ENCODE measurements at places on chromosomes 7 and 10.

- no peak for DNase-seq
Measured at GRCh38 chr7:35648367-35648766, 46.6 kb downstream of the HERPUD2 start.

- no peak for DNase-seq
Measured at GRCh38 chr10:128695931-128696330, 569.7 kb upstream of the MKI67 start.

DNA sequence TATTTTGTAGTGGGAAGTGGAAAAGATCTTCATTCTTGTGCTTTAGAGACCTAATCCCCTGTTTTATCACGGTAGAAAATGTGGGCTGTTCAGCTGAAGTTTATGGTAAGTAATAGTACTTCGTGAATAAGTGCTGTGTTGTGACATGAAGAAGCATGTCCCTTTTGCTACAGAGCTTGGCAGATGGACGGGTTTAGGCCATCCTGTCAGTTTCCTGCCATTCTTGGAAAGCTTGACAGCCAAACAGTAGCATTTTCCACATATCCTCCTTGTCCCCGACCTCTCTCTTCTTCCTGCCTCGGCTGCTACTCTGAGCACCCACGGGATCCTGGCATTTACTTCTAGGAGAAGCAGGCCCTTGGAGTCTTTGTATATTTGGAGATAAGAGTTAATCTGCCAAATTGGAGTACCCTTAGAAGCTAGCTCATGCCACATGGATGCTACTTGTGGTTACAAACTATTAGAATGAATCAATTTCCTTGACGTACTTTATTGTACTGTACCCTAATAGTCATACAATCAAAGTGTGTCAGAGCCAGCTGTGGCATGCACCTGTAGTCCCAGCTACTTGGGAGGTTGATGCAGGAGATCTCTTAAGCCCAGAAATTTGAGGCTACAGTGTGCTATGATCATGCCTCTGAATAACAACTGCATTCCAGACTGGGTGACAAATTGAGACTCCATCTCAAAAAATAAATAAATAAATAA lies 39.2 kb downstream of the PNLIPRP3 start:
- no peak for DNase-seq

GRCh38 chr7:127995881-127996215 lies 35.4 kb downstream of the LRRC4 start:
- DNase-seq, result no peak

GRCh38 chr7:93821463-93821862 lies 69.1 kb downstream of the TFPI2 start:
- DNase-seq, result no peak

- no peak for DNase-seq
Measured at GRCh38 chr7:40641701-40642100, 506.9 kb downstream of the SUGCT start.
